Kidney tubule cell (primary cell): ENCODE measurements at places on chromosomes 12 and 14.

DNA sequence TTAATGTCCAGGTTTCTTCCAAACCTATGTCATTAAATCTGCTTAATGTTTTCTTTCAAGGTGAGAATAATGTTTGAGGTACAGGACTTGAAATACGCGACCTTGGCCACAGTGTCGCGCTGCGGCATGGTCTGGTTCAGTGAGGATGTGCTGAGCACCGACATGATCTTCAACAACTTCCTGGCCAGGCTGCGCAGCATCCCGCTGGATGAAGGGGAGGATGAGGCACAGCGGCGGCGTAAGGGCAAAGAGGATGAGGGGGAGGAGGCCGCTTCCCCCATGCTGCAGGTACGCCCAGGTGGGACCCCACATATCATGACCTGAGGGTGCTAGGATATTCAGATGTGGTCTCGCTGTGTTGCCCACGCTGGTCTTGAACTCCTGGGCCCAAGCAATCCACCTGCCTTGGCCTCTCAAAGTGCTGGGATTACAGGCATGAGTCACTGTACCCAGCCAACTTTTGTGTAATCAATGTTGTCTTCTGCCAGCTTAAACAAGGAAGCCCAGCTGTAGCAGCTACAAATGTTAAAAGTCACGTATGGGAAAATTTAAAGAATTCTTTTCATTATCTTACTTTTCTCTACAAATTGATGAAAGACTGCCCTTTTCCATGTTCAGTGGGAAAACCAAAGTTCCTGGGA, 50.8 kb downstream of the DYNC1H1 start:
- no peak for DNase-seq

DNA sequence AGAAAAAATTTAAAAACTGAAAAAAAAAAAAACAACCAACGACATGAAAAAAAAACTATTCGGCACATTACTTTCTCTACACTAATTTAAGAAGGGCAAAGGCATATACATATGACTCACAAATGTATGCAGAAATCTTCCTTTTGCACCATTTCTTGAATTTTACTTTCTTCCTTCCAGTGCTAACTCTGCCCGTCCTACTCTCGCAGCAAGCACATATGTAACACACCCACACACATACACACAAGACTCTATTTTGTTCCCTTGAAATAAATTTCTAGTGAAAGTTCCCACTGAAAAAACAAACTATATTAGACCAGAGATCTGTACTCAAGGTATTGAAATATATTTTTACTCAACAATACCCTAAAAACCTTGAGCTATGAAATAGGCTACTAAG, 14.6 kb downstream of the BTG1 start:
- DNase-seq: no peak

DNA sequence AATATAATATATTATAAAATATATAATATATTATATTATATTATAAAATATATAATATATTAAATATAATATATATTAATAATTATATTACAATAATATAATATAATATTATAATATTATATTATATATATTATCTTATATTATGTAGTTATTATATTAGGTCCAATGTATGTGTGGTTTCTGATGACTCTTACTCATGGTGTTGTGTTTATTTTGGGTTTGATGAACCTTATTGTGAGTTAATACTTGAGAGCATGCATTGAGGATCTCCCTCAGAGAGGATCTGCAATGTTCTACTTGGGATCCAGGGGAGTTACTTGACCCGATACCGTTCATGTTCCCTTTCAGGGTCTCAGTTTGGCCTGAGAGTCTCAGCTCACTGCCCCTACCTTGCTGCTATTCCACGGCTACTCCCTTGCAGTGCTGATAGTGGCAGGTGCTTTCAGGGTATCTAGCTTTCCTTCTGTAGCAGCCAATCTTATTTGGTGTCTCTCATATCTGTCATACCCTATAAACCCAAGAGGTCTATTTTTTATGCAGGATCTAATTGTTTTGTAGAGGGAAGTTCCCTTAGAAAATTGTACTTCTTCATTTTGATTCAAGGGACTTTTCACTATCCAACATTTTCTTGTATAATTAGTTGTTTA, 89.1 kb upstream of the ZDHHC17 start:
- no peak for DNase-seq

DNA sequence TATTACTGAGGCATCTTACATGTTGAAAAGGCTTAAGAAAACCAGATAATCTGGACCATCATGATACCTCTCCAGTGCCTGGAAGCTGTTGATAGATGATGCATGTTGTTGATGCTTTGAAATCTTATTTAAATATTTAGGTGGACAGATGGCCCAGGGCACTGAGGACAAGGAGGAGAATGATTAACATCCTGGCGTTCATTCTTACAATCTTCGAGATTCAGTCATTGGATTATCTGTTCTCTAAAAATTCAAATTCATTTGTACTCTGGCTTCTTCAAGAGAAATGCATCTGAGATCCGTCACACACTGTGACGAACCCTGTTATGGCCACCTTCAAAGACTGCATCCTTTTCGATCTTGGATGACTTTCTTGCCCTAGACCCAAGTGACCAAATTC, 121.3 kb upstream of the IGF1 start:
- DNase-seq: no peak

GRCh38 chr12:25194214-25194613, 746 bp downstream of the DNAI7 start:
- no peak for DNase-seq

- peak; percentile 85 for DNase-seq
Observed at GRCh38 chr12:66678338-66679275, at the start of gene GRIP1. Gene GRIP1, minus strand, starts transcription at chr12:66679076. Its CDS starts 172 bp downstream, at chr12:66678904.

- no peak for DNase-seq
Observed at GRCh38 chr14:97618917-97619690, 821.9 kb downstream of the VRK1 start.

DNA sequence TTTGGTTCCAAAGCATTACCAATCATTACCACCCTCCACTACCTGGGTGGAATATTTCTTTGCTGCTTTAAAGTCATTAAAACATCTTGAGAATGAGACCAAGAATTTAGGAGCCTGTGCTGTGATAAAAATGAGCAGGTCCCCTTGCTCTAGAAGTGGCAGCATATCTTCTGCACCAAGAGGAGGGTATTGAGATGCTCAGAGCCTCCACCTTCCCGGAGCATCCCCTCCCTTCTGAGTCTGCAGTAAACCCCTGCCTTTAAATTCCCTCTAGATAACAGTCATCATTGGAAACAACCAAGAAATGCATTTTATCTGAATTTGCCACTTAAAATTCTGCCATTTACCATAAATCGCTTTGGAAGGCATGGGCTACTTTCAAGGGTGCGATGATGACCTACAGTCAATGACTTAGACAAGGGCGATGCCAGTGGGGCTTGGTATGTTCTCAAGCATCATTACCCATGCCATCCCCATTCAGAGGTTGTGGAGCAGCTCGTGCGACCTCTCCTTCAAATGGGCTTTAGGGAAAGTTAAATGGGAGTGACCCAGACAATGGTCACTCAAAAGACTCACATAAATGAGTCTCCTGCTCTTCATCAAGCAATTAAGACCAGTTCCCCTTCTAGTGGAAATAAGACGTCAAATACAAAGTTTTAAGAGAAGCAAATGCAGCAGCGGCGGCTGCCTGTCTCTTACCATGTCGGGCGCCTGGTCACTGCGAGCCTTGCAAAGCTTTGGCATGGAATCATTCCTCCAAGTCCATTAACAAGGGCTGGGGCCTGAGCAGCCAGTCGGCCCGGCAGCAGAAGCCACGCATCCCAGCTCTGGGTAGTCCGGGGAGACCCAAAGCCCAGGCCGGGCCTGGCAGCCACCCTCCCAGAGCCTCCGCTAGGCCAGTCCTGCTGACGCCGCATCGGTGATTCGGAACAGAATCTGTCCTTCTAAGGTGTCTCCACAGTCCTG, 334.5 kb downstream of the TMEM121 start:
- DNase-seq: no peak

- DNase-seq: no peak
Observed at GRCh38 chr12:132033627-132034026, 83.9 kb downstream of the EP400 start.

DNA sequence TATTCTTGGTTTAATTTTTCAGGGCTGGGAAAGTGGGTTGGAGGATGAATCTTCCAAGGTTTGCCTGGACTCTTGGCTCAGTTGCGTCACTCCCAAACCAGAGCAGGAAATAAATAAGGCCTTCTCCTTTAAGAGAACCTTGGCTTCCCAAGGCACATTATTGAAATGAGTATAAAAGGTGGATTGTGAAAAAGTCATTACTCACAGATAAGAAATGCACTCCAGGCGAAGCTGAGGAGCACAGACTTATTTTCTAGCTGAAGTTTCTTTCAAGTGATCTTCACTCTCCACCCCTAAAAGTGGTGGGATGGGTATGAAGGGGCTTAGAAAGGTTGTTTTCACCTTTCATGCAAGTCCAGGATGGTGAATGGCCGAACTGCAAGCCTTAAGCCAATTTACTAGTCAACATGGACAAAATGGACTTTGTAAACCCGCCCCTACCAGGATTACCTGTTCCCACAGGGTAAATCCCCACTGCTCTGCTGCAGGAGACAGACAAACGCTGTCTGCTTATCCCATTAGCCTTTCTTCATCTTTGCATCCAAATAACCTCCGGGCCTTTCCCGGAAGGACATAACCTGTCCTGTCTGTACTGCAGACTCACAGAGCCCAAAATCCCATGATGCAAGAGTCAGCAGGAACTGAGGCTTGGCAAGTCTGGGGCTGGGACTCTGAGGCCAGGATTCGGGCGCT, 207.6 kb downstream of the BCL11B start:
- DNase-seq: peak; percentile 54

DNA sequence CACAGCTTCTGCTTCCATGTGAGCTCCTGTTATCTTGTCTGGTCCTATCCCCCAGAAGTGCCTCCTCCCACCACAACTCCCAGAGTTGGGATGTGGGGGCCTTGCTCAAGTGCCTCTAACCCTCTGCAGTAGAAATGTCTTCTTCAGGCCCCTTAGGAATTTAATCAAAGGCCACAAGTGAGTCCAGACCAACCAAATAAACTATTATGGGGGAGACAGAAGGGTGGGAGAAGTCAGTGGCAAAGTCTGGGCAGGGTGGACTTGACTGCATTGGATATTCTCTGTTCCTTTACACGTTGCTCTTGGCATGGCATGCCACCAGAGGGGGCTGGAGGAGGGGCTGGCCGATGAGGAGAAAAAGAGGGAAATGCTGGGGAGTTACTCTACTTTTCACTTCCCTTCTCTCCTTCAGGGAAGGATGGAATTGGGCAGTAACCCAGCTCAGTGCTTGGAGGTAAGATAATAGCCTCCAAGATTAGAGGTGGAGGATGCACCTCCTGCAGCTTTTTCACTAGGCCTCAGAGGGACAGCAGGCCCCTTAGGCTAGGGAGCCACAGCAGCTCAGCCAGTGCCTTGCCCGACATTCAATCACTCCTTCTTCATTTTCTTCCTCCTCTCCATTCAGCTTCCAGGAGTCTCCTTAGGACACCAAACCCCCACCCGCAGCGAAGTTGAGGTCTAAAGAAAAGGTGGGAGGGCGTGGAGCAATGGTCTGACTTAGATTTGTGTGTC, 1.2 kb upstream of the AP1G2 start:
- no peak for DNase-seq

GRCh38 chr12:124869059-124869665, 5.5 kb upstream of the SCARB1 start:
- no peak for DNase-seq
